Amniotic stem cell (primary cell): ENCODE measurements at places on chromosomes 16 and 17.
A peak's percentile ranks its signal among the peaks of the same experiment; 100 is the strongest.

DNA sequence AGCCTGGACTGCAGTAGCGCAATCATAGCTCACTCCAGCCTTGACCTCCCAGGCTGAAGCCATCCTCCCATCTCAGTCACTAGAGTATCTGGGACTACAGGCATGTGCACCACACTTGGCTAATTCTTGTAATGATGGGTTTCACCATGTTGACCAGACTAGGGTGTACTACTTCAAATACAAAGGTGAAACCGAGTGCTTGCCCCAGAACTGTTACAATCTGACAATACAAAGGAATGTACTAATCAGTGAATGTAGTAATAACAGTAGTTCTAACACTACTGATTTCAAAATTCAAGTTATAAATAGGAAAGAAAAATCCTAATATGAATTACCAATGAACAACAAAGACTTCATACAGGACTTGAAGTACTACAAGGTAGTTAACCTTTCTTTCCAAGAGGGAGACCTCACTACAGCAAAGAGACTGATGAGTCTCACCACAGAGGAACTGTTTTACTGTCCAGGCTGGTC lies 24.4 kb downstream of the CRK start:
- no peak for DNase-seq

DNA sequence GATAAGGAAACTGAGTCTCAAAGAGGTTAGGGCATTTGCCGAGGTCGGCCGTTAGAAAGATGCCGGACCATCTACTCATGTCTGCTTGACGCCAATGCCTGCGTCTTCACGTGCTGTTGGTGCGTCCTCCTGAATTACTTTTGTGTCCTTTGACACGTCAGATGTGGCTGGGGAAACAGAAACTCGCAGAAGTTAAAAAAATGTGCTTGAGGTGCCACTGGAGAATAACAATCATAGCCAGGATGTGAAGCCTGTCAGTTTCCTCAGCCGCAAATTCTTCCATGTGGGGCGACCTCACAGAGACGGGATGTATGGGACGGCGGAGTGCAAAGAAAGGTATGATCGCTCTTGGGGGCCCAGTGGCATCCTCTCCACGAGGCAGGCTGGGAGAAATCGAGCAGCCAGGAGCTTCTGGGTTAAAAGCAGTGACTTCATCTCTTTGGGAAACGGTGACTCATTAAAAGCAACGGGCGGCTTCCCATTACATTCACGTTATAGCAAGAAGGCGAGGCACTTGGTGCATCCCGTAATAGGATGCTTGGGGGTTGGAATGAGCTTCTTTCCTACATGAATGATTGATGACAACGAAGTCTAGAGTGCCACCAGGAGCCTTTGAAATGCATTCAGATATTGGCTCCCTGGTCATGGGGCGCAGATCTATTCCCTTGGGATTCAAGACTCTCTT lies 67.8 kb downstream of the BMERB1 start:
- DNase-seq = peak; percentile 85

DNA sequence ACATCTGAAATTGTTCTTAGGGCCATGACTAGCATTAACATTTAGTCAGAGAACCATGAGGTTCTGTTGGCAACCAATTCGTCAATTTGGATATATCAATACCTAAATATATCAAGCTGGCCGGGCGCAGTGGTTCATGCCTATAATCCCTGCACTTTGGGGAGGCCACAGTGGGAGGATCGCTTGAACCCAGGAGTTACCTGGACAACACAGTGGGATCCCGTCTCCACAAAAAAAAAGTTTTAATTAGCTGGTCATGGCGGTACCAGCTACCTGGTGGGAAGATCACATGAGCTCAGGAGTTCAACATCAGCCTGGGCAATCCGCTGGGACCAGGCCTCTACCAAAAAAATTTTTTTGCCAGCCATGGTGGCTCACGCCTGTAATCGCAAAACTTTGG lies 8.4 kb downstream of the YWHAE start:
- DNase-seq = no peak

GRCh38 chr17:80463784-80464400 lies 12.5 kb downstream of the NPTX1 start:
- no peak for DNase-seq

- DNase-seq = no peak
Measured at GRCh38 chr17:3944485-3945388, 19.5 kb downstream of the ATP2A3 start.

DNA sequence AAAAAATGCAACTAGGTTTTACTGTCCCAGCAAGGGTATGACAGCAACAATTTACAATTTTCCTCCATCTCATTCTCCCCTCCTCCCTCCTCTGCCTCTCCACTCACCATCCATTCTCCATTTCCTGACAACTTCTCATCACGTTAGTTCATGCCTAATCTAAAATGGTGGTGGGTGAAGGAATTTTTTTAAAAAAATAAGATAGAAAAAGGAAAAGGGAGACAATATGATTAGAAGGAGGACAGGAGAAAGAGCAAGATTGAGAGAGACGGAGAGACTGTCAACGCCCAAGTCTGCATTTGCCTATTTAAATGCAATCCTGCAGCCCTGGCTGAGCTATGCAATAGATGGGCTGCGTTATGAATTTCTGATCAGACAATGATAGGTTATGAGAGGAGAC lies 380.7 kb upstream of the PSMD7 start:
- DNase-seq = no peak

GRCh38 chr17:70677783-70678647 lies 508.7 kb downstream of the KCNJ2 start:
- DNase-seq = no peak

DNA sequence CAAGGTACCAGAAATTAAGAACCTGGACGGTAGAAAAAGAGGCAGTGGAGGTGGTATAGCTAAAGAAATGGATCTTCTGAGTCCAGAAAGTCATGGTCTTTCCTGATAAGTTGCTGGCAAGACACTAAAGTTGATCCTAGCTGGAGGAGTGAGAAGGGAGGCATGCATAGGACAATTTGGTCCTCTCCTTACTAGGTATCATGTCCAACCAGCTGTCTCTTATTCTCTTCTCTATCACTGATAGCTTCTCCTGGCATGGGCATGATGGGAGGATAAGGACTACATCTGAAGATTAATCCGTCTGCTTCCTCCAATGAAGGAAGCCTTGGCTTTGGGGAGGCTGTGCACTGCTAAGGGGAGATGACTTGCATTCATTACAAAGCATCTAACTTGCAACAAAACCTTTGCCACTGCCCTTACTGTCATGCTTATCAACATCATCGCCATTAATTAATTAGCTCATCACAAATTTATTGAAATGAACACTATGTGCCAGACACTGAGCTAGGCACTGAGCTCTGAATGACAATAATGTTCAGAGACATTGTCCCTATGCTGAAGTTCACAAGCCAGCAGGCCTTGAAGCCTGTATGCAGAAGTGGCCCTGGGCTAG lies 3.1 kb upstream of the FAM117A start:
- DNase-seq = no peak

- DNase-seq = no peak
Measured at GRCh38 chr17:82195675-82196672, 16.7 kb downstream of the CCDC57 start.

DNA sequence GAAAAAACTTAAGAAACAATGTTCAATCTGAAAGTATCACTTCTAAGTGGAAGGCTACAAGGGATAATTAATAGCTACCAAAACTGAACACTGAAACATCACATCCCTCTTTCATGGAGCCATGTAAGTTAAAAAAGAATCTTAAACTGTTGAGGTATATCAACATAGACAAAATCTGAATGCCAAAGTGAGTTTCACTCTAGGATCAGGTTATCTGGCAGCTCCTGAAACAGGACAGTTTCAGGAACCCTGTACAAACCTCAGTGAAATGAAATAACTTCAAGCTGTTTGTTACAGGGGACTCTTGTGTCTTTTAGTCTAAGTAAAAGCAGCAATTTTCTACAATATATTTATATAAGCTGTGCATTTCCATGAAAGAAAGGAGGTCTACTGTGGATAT lies 73.2 kb downstream of the KANSL1 start:
- no peak for DNase-seq
